ENCODE measurements at places on chromosomes 1 and 21.
A peak's percentile ranks its signal among the peaks of the same experiment; 100 is the strongest.

- peak; percentile 27 for DNase-seq
These were observed 4.8 kb upstream of the LRRC8B start for GRCh38 chr1:89519779-89520358.

GRCh38 chr1:156283521-156283920 lies 604 bp upstream of the TMEM79 start:
- DNase-seq: no peak

DNA sequence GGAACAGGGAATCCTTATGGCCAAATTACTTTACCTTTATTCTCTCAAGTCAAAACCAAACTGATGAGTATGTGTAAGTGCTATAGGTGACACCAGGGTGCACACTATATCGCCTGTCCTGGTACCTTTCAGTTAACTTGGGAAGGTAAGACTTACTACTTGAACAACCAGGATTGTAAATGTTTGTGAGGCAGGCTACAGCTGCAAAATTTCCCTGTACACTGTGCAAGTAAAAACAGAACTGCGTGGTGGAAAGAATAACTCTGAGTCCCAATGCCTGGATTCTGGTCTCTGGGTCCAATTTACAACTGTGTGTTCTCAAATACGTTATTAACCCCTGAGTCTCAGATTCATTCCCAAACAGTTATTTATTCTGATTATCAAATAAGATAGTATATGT lies 73.5 kb downstream of the TENT5C start:
- no peak for DNase-seq

- DNase-seq: peak; percentile 68
These were observed 12.6 kb upstream of the ACTL8 start for GRCh38 chr1:17742583-17742982.

- DNase-seq: no peak
These were observed 64.8 kb downstream of the TP53BP2 start for GRCh38 chr1:223780949-223781348.

GRCh38 chr1:86155807-86156565 lies 586 bp downstream of the COL24A1 start:
- peak; percentile 56 for DNase-seq

- no peak for DNase-seq
These were observed 5.3 kb downstream of the PTTG1IP start for GRCh38 chr21:44867999-44868700.

DNA sequence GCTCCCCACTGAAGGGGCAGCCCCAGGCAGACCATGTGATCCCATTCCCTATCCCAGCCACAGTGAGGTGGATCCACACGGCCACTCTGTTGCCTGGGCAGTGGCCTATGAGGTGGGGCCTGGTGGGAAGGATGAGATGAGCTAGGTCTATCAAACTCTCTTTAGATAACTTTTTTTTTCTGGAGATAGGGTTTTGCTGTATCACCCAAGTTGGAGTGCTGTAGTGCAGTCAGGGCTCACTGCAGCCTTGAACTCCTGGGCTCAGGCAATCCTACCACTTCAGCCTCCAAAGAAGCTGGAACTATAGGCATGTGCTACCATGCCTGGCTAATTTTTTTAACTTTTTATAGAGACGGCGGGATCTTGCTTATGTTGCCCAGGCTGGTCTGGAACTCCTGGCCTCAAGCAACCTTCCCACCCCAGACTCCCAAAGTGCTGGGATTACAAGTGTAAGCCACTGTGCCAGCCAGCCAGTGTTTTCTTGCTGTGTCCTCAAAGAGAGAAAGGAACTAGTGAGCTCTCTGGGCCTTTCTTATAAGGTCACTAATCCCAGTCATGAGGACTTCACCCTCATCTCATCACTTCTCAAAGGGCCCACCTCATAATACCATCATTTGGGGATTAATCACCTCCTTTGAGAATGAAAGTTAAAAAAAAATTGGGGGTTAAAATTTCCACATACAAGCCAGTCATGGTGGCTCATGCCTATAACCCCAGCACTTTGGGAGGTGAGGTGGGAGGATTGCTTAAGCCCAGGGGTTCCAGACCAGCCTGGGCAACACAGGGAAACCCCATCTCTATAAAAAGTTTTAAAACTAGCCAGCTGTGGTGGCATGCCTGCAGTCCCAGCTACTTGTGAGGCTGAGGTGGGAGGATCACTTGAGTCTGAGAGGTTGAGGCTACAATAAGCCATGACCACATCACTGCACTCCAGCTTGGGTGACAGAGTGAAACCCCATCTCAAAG lies 36.6 kb downstream of the H3-3A start:
- no peak for DNase-seq

- no peak for DNase-seq
These were observed 18.6 kb upstream of the RGS8 start for GRCh38 chr1:182702826-182703524.

DNA sequence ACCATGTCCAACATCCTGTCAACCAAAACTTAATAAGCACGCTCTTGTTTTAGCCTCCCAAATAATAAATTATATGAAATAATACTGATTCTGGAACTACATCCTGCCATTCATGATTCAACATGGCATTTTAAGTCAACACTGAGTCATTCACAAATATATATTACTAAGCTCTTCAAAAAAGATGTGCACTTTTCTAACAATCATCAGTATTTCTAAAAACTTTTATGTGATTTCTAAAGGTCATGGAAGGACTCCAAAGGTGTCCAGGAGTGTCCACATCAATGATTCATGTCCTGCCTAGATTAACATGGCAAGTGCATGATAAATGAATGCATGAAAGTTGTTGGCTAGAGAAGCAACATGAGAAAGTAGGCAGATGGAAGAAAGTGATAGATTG lies 51.6 kb downstream of the NEGR1 start:
- DNase-seq: peak; percentile 59

- DNase-seq: no peak
These were observed 59.5 kb downstream of the AGPAT3 start for GRCh38 chr21:43924421-43925095.

Measured in fibroblast of upper back skin (primary cell).